ENCODE measurements at places on chromosomes 16 and 17.
A peak's percentile ranks its signal among the peaks of the same experiment; 100 is the strongest.

GRCh38 chr17:46742565-46743270 is 75.8 kb downstream of the WNT3 start:
- peak; percentile 56 for DNase-seq

DNA sequence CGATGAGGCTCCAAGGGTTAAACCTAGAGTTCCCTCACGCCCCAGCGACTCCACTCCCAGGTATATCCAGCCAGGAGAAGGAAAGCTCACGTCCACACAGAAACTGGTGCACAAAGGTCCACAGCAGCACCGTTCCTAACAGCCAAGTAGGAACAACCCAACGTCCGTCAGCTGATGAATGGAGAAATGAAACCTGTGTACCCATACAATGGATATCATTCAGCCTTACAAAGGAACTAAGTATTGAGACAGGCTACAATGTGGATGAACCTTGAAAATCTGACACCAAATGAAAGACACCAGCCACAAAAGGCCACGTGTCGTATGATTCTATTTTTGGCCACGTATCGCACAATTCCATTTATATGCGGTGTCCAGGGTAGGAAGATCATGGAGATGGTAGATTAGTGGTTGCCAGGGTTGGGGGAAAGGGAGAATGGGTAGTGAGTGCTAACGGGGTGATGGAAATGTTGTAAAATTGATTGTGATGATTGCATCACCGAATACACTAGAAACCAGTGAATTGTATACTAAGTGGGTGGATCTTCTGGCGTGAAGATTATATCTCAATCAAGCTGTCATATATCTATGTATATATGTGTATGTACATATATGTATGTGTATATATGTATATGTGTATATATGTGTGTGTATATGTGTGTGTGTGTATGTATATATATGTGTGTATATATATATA is 30.1 kb downstream of the NLRC3 start:
- DNase-seq, result no peak

DNA sequence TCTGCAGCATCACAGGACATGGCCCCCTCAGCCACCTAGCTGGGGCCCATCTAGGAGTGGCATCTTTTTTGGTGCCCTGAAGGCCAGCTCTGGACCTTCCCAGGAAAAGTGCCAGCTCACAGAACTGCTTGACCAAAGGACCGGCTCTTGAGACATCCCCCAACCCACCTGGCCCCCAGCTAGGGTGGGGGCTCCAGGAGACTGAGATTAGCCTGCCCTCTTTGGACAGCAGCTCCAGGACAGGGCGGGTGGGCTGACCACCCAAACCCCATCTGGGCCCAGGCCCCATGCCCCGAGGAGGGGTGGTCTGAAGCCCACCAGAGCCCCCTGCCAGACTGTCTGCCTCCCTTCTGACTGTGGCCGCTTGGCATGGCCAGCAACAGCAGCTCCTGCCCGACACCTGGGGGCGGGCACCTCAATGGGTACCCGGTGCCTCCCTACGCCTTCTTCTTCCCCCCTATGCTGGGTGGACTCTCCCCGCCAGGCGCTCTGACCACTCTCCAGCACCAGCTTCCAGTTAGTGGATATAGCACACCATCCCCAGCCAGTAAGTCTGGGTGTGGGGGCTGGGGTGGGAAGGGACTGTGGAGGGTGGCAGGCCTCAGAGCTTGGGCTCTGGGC is 22.0 kb downstream of the RARA start:
- DNase-seq, result no peak

DNA sequence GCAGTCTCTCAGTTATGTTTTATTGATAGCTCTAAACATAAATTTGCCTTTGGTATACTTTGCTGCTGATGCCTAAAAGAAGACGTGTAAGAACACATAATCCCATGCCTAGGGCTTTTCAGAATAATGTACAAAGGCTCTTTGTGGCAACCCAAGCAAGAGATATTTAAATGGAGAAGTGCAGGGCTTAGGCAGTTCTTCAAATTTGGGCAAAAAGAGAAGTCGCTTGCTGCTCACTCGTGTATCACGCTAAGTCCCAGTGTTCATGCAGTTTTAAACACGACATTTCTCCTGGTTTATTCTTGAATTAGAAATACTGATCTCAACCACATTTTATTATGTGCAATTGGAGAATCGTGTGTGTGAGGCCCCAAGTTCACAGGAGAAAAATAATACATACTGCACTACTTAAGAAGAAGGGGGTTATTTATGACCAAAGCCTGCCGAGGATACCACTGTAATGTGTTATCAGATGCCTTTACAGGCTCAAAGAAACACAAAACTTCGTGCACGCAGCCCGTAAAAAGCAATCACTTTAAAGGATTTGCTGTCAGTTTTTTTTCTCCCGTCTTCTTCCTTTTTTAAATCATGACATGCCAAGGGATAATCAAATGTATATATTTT is 22.5 kb upstream of the IRX6 start:
- DNase-seq, result no peak

DNA sequence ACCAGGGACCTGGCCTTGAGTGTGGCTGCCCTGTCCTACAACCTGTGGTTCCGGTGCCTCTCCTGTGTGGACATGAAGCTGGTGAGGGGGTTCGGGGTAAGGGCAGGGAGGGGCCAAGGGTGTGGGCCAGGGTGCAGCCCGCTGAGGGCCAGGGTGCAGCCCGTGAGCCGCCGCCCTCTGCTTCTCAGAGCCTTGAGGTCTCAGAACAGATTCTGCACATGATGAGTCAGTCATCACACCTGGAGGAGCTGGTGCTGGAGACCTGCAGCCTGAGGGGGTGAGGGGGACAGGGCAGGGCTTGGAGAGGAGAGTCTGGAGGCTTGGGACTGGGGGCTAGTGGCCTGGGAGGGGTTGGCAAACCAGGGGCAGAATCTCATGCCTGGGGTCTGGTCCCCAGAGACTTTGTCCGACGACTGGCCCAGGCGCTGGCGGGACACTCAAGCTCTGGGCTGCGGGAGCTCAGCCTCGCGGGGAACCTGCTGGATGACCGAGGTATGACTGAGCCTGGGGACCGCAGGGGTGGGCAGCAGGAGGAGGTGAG is 2.2 kb downstream of the CARMIL2 start:
- no peak for DNase-seq

DNA sequence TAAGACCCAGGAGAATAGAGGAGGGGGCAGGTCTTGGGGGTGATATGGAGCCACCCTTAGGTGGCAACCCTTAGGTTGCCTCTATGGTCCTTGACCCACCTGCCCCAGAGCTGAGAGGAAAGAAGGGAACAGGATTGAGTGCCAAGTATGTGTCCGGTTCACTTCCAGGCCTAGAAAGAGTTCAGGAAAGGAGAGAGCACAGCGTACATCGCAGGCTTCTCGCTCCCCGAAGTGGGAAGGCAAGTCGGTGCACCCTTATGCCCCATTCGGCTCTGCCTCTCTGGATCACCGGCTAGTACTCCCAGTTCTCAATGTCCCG is 631 bp downstream of the SP6 start:
- no peak for DNase-seq

Measured in epithelial cell of proximal tubule (primary cell).